Activated T-helper 1 cell treated with anti-CD3 and anti-CD28 coated beads, Interleukin-2, amount 50 U/mL, for 16 hours (primary cell): ENCODE measurements at places on chromosomes 3 and 15.

DNA sequence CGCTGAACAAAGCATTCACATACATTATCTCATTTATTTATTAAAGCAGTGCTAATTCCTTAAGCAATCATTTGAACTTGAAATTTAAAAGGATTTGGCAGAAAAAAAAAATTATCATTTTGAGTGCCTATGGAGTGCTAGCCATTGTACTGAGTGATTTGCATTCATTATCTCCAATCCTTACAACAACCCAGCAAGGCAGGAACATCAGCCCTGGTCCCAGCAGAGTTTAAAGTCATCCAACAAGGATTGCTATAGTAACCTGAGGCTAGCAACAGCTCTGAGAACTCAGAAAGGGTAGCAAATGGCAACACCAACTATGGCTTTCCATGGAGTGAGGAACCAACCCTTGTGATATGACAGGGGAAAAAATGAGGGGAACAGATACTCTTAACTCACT is 237.6 kb upstream of the SETMAR start:
- no peak for DNase-seq

- DNase-seq, result no peak
Observed at GRCh38 chr3:52398670-52399081, 46.2 kb downstream of the SEMA3G start.

- DNase-seq, result no peak
Observed at GRCh38 chr3:10973046-10973595, 19.4 kb upstream of the SLC6A1 start.

GRCh38 chr3:4531478-4532025 is 38.4 kb downstream of the ITPR1 start:
- no peak for DNase-seq

- DNase-seq, result no peak
Observed at GRCh38 chr3:16061491-16061890, 113.0 kb upstream of the GALNT15 start.
